H4 (cell line): ENCODE measurements at places on chromosomes 4 and X.

GRCh38 chr4:92270908-92271307 lies 32.9 kb upstream of the GRID2 start:
- DNase-seq: peak; percentile 16

GRCh38 chrX:63488546-63489373 lies 137.6 kb upstream of the SPIN4 start:
- DNase-seq: no peak

GRCh38 chr4:165839615-165840333 lies 33.3 kb upstream of the TLL1 start:
- DNase-seq: no peak

GRCh38 chr4:114223580-114223979 lies 244.1 kb upstream of the ARSJ start:
- DNase-seq: no peak

- no peak for DNase-seq
Observed at GRCh38 chr4:87058356-87059073, 123.7 kb downstream of the AFF1 start.

DNA sequence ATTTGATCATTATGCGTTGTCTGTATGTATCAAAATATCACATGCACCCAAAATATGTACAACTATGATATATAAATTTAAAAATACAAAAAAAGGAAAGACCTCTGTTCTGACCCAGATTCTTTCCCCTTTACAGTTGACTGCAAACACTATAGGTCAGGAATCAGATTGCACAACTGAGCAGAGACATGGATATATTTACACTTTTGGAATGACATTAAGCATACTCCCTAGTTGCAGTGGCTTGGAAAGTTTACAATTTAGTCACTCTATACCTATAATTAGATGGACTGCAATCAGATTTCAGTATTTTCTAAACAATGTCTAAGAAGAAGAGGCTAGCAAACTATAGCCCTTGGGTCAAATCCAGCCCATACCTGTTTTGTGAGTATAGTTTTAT lies 98.5 kb upstream of the INPP4B start:
- DNase-seq: no peak

GRCh38 chr4:85475631-85476233 lies 782 bp downstream of the ARHGAP24 start:
- DNase-seq: peak; percentile 23

DNA sequence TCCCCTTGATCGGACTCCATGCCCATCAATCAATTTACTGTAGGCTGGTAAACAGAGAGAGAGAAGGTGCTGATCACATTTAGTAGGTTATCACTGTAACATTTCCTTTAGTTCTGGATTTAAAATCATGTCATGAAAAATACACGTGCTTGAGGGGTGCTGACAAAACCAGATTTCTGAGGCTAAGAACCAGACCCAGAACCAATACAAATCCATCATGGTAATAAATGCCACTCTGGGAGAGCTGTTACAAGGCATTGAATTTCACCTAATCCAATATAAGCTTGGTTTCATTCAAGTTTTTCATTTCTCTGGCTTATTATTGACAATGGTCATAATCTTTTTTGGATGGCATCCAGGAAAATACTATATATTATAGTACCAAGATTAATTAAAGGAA lies 54.5 kb downstream of the FBXO8 start:
- DNase-seq: no peak

DNA sequence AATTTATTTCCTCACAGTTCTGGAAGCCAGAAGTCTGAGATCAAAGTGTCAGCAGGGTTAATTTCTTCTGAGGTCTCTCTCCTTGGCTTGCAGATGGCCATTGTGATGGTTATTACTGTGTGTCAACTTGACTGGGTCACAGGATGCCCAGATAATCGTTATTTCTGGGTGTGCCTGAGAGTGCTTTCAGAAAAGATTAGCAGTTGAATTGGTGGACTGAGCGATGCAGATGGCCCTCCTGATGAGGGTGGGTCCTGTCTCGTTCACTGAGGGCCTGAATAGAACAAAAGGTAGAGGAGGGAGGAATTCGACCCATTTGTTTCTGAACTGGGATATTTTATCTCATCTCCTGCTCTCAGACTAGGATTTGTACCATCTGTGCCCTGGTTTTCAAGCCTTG lies 15.7 kb downstream of the SMIM43 start:
- DNase-seq: no peak

- DNase-seq: no peak
Observed at GRCh38 chrX:149510386-149510785, 5.3 kb upstream of the IDS start.

DNA sequence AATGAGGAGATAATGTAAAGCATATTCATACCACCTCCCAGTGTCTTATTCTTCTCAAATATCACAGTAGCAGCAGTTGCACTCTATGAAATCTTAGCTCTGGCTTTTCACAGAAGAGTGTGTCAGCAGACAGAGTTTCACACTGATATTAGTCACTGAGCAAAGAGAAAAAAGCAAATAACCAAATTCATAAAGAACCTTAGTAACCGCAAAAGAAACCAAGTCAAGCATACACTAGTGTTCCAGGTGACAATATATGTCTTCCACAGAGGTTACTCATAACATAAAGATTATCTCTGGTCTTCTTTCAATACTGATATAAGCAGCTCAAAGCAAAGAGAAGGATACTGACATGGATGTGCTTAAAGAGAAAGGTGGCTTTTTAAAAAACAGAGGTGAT lies 181.7 kb upstream of the EDNRA start:
- no peak for DNase-seq

DNA sequence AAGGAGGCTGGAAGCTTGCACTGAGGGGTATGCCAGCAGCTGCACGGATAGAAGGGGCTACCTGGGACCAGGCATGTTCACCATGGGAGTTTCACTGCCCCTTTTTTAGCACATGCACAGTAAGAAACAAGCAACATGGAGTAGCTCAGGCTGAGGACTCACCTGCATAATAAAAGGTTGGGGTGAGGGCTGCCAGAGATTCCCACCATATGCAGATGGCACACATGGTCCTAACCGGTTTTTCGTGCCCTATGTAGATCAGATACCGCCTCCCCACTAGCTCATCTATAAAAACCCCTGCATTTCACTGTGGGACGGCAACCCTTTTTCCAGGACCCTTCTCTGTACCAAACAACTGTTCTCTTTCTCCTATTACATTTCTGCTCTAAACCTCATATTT lies 97.0 kb upstream of the LANCL3 start:
- no peak for DNase-seq

DNA sequence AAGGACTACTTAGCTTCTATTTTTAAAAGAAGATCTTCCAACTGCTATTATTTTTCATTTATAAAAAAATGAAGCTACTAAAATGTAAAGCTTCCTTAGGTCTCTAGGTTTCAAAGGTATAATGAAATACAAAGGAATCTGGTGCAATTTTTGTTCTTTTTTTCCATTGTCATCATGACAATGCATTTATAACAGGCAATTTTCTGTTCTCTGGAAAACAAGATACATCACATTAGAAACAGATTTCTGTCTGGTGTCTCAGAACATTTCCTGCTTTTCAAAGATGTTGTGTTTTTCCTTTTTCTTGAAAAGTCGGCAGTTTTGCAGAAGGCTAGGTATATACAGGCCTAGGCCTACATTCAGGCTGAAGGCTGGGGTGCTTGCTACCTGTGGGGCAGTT lies 63.6 kb upstream of the ATP8A1 start:
- no peak for DNase-seq

- no peak for DNase-seq
Observed at GRCh38 chrX:75623535-75623934, 100.7 kb upstream of the ZDHHC15 start.

DNA sequence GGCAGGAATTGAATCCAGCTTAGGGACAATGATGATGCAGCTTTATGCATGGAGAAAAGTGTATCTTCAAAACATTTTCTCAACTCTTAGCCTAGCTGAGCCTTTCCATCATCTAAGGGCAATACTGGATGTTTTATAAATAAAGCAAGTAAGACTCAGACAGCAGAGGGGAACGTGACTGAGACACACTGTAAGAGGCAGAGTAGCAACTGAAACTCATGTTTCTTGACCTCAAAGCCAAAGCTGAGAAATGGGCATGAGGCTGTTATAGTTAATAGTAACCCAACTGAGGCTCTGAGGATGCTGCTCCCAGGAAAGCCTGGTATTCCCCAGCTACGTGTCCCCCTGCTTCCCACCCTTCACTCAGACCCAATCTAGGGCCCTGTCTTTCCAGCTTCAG lies 44.6 kb downstream of the ARHGEF9 start:
- no peak for DNase-seq

GRCh38 chr4:3294401-3295241 lies 1.8 kb downstream of the RGS12 start:
- DNase-seq: peak; percentile 3

GRCh38 chr4:120839334-120839973 lies 83.1 kb downstream of the PRDM5 start:
- DNase-seq: no peak

- DNase-seq: no peak
Observed at GRCh38 chr4:36740796-36741310, 459.4 kb downstream of the DTHD1 start.

DNA sequence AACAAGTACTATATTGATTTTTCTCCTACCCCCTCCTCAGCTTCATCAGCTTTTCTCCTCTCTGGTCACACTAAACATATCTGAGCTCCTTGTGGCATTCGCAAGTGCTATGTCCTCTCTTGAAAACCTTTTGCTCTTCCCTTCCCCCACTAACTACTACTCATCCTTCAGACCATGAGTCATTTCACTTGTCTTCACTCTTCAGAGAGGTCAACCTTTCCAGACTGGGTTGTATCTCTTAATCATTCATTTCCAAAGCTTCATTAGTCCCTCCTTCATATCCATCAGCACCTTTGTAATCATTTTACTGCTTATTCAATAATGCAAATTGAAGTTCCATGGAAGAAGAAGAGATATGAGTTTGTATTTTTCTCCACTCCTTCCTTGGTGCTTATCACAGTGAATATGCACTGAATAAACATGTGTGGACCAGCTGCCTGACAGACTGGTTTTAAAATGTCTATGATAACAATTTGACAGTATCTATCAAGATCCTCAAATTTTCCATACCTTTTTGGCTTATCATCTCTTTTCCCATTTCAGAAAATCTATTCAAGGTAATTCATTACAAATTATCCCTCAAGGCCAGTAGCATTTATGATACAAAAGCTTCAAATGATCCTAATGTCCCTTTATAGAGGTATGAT lies 28.4 kb downstream of the DDX60L start:
- DNase-seq: peak; percentile 8

GRCh38 chrX:123961268-123962005 lies at the start of gene STAG2:
TSS of gene STAG2 (plus strand) at chrX:123961706. CDS start at chrX:124022628, 60,922 bp downstream.
- DNase-seq: peak; percentile 88

DNA sequence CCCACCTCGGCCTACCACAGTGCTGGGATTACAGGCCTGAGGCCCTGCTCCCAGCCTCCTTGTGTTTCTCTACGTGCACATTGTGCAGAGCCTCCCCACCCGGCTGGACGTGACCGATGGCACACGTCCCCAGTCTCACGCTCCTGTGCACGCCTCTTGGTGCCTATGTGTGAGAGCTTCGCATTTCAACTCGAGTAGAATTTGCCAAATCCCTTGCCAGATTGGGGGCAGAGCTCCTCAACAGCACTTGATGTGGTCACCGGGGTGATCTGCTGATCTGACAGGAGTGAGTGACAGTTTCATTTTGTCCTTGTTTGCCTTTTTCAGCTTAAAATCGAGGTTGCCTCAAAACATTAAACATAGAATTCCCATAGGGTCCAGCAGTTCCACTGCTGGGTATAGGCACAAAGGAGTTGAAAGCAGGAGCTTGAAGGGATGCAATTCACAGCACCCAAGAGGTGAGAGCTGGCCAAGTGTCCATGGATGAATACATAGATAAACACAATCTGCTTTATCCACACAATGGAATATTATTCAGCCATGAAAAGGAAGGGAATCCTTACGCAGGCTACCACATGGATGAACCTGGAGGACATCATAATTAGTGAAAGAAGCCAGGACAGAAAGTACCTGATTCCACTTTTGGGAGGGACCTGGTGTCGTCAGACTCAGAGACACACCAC lies 17.6 kb downstream of the TMEM187 start:
- no peak for DNase-seq

- no peak for DNase-seq
Observed at GRCh38 chr4:120622601-120623000, 299.9 kb downstream of the PRDM5 start.

DNA sequence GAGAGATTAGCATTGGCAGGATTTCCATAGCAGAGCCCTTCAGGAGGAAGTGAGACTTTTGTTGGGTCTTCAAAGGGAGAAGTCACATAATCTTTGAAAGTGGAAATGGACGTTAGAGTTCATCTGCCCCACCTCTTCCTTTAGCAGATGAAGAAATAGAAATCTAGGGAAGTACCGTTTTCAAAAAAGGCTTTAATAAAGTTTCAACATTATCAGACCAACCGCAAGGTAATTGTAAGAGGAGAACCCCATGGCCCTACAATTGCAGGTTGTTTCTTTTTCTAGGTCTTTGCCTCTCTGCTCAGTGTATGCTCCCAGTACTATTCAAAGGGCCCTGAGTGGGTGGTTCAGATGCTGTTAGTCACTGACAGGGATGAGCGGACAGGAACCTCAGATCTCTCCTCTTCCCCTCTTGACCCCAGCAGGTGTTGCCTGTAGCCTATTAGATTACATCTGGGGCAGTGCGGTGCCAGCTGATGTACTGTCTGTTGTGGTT lies 48.6 kb upstream of the AP1S2 start:
- DNase-seq: no peak

DNA sequence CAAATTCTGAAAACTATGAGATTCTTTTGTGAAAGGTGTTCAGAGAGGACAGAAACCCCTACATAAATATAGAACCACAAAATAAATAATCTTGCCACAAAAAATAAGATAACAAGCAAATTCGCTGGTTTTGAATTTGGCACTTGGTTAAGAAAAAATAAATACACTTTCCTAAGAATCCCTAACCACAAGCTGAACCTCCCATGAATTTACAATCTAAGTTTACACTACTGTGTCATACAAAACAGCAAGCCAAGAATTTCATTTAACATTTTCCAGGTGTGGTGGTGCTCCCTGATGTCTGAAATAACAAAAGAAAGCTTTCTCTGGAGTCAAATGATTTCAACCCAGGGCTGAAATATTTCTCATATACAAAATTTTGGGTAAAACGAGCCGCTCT lies 121.0 kb downstream of the KCNIP4 start:
- DNase-seq: peak; percentile 84

DNA sequence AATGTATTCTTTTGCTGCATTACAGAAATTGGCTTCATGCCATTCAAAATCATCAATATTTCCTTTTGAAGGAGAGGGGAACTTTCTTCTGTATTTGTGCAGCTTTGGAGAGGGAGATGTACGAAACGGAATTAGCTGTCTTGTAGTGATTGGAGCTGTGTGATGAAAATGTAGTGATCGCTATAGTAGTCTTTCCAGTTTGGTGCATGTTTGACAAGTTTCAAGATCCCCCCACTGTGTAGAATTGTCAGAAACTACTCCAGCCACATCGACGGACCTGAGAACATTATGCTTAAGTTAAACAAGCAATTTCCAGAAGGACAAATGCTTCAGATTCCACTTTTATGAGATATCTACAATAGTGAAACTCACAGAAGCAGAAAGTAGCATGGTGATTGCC lies 21.6 kb upstream of the MAGEA1 start:
- no peak for DNase-seq

DNA sequence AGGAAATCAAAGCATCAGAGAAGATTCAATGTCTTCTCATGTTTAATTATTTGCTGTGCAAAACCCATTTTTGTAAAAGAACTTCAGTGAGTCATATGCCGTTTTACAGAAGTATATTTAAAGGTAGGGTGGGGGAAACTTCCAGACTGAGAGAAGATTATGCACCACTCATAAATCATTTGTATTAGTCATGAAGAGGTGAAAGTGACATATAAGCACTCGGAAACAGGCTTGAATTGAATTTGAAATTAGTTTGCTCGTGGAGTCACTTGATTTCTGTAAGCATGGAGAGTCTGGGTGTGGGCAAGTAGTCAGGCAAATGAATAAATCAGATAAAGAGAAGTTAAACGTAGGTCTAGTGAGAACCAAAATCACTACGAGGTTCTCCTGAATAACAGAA lies 335.1 kb downstream of the ANK2 start:
- DNase-seq: peak; percentile 30
